ENCODE measurements at places on chromosomes 4 and X.
A peak's percentile ranks its signal among the peaks of the same experiment; 100 is the strongest.

DNA sequence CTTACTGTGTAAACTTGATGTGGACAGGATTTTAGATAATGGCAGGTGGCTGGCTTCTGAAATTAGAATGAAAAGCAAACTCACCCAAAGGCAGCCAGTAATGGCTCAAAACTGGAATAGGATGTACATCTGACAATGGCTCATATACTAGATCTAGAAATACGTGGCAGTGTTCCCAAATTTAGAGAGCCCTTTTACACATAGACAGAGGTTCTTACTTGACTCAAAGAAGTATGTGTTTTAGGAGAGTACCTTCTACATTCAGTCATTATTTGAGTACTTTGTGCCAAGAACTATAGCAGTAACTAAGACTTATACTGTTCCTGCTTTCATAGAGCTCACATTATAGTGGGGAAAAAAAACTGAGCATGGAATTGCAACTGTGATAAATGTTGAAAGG, 48.0 kb downstream of the UBE2K start:
- DNase-seq, result no peak

DNA sequence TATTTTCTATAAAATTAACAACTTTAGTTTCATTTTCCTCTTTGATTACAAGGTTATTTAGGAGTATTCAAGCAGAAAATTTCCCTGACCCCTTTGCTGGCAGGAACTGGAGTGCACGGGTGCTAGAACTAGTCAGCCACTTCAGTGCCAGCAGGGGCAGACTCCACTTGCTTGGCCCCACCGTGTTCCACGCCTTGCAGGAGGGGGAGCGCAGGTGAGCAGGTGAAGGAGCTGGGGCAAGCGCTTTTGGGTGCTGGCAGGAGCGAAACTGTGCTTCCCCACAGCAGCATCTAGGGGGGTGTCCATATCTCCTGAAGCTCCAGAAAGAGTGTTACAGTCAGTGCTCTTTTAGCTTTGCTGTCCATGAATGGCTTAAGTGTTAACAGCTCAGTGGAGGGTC, 45.5 kb downstream of the MID2 start:
- no peak for DNase-seq

DNA sequence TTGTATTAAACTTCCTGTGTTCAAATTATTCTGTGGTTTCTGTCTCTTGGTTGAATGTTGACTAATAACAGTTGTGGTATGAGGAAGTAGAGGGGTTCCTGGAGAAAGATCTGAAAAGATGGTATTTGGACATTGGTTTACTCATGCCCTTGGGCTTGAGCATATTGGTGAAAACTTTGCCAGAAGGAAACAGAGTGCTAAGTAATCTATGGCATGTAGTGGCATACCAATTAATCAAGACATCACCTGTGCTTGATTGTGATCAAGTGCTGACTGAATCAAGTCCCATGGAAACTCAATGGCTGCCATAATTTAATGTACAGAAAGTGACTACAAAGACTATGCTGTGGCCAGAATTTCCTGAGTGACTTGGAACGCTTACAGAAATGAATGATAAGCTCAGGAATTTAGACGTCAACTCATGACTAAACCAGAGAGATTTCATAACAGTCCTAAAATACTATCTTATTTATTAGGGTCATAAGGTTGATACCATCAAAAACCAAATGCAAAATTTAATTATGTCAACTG, 2062.9 kb downstream of the ARAP2 start:
- DNase-seq, result no peak

DNA sequence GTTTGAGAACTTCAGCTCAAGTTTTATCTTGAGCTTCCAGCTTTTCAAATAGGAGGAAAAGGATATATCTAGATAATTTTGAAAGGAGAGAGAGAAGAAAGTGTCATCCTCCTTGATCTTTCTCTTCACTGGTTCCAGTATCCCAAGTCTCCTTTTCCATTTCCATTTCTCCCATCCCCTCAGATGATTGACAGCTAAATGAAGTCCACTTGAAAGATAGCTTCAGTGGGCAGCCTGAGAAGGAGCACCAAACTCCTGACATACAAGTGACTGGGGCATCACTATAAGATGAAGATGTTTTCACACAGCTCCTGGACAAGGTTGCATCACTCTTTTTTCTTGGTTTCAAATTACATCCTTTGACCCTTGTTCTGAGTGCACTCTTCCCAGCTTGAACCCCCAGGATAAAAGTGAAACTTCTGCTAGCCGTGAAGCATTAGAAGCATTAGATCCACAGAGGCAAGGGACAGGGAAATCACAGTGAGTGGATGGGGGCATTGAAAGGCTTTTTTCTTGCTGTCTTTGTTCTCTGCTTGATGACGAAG, 17.5 kb upstream of the MAGEA10 start:
- DNase-seq, result no peak

- no peak for DNase-seq
These were observed 46.8 kb upstream of the GC start for GRCh38 chr4:71830497-71831190.

- no peak for DNase-seq
These were observed 130.0 kb downstream of the RBM46 start for GRCh38 chr4:154911097-154911496.

DNA sequence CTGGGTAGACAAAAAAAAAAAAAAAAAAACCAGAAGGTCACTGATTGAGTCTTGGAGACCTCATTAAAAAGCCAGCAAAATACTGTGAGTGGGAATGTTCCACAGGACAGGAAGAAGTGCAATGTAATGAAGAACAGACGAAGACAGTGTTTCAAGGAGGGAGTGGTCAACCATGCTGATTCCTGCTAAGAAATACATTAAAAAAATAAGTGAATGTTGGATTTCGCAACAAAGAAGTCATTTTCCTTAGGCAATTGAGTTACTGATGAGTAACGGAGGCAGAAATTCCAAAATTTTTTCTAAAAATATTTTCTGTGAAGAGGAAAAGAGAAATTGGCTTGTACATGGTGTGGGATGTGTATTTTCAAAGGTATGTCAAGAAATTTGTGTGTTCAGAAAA, 94.3 kb upstream of the FAM47B start:
- DNase-seq, result no peak

DNA sequence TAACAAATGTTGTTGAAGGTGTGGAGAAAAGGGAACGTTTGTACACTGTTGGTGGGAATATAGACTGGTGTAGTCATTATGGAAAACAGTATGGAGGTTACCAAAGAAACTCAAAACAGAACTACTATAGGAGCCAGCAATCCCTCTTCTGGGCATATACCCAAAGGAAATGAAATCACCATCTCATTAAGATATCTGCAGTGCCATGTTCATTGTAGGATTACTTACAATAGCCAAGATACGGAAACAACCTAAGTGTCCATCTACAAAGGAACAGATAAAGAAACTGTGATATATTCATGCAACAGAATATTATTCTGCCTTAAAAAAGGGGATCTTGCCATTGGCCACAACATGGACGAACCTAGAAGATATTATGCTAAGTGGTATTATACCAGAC, 22.2 kb downstream of the APBB2 start:
- no peak for DNase-seq

DNA sequence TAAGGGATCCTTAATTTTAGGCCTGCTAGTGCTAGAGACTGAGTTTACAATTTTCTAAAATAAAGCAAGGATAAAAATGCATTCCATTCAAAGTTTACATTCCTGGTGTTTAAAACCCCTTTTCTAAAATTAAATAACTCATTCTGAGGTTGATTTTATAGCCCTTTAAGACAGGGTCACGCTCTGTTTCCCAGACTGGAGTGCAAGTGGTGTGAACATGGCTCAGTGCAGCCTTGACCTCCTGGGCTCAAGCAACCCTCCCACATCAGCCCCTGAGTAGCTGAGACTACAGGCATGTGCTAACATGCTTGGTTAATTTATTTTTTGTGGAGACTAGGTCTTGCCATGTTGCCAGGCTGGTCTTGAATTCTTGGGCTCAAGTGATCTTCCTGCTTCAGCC, 6.8 kb upstream of the CDKL2 start:
- DNase-seq, result no peak

GRCh38 chr4:175929932-175930331, 117.9 kb upstream of the GPM6A start:
- no peak for DNase-seq

- no peak for DNase-seq
These were observed 52.2 kb downstream of the ABCG2 start for GRCh38 chr4:88106205-88106604.

GRCh38 chrX:37759351-37759750, 20.5 kb upstream of the CYBB start:
- no peak for DNase-seq

DNA sequence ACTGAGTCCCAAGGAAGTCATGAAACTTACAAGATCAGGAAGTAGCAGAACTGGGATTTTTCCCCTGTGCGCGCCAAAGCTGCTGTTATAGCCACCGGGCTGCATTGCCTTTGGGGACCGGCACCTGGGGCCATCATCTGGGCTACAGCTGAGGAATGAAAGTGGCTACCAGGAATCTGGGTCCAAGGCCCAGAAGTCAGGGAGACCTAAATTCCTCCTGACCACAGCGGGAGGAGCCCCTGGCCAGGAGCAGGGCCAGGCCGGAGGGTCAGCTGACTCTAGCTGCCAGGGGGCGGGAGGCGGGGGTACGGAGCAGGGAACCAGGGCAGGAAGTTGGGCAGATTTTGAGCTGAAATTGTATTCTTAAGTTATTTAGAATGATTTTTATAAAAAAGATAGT, 242.4 kb downstream of the EVC2 start:
- DNase-seq, result no peak

DNA sequence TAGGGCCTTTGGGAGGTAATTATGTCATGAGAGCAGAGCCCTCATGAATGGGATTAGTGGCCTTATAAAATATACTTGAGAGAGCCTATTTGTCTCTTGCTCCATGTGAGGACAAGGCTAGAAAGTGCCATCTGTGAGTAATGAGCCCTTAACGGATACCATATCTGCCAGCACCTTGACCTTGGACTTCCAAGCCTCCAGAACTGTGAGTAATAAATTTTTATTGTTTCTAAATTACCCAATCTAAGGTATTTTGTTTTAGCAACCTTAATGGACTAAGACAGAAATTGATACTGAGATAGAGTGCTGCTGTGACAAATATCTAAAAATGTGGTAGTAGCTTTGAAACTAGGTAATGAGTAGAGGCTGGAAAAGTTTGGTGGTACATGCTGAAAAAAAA, 285.0 kb upstream of the DIPK2B start:
- no peak for DNase-seq

- DNase-seq, result no peak
These were observed 129.7 kb upstream of the EDNRA start for GRCh38 chr4:147351083-147351787.

DNA sequence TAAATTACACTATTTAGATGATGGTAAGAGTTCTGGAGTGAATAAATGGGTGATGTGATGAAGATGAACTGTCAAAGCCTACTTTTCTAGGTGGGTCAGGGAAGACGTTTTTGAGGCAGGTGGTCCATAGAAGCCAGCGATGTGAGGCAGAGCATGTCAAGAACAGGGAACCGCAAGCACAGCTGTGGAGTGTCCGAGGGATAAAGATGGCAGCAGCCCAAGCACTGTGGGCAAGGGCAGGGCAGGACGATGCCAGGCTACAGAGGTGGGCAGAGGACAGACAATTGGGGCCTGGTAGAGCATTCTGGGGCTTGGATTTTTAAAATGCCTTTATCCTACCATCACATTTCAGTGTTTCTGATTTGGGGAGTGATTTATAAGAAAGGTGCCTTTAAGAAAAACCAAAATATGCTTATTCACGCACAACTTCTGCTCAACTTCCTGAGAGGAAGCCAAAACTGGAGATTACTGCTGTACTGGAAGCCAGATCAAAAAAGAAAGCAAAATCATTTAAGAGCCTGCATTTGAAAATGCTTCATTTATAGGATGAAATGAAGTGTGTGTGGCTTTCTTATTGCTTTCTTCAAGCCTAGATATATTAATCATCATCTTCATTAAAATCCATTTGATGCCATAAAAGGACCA, 119.0 kb upstream of the WDR17 start:
- no peak for DNase-seq

DNA sequence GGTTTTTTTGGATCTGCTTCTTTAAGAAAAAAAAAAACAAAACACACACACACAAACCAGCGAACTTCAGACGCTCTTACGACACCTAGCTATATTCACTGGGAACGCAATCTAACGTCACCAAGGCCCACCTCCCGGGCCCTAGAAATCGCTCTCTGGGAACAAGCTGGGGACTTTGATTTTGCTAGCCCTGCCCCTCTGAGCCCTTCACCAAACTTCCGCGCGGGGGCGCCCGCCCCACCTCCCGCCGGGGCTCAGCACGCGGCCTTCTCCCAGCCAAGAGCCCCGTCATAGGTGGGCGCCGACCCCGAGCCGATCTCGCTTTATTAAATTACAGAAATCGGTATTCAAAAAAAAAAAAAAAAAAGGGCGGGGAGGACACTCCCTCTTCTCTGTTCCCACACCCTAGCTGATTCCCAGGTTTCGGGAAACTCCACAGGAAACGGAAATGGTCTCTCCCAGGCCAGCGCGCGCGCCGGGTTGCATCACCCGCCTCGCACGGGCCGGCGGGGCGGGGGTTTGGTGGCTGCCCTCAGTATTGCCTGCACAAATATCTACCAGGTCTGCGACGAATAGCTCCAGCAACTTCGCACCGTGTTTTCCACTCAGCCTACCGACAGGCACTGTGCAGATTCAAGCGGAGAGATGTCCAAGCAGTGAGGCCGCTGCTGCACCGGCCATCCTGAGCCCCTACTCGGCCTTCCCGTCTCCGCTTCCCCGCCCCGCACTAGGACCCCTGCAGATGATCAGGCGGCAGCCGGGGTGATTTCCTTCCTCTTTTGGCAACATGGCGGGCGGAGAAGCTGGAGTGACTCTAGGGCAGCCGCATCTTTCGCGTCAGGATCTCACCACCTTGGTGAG, at the start of gene EIF2S3:
Gene EIF2S3 (plus strand): TSS at position 775 of the 861 bp plus-strand sequence. CDS start 13 bp downstream, at position 788.
- peak; percentile 86 for DNase-seq

DNA sequence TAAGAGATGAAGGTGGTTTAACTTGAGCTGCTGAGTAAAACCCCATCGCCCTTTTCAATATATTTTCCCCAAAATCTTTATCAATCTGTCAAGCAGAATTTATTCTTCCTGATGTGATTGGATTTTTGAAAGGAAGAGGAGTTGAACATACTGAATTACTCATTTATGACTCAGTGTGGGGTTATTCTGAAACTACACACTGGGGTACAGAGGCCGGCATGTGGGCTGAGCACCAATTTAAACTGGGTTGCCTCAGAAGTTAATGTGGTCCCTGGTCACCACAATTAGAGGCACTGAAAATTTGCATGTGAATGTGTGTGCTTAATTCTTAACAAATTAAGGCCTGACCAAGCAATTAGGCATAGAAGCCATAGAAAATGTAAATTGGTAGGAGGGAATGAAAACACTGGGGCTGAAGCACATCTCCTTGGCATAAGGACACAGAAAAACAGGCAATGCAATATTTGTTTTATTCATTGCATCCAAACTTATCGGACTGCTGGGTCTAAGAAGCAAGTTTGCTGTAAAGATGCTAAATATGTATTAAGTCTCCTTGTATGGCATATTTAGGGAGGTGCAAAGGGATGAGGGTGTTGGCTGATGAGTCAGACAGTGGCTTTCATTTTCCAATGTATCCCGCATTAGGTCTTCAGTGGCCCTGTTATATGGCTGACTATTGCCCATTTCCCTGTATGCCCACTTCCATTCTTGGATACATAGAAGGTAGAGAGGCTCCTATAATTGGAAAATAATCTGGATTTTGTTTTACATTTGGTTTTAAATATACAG, 170.9 kb downstream of the IL15 start:
- DNase-seq, result no peak

GRCh38 chrX:14079891-14080430, 50.3 kb upstream of the GEMIN8 start:
- DNase-seq, result no peak

GRCh38 chrX:135434258-135435138, 12.8 kb downstream of the SMIM10L2A start:
- DNase-seq, result no peak

Measured in effector CD4-positive, alpha-beta T cell (primary cell).